ENCODE measurements at places on chromosomes 2 and 18. TPM values are rescaled to one million over a fixed set of nuclear protein-coding genes. Genes with fewer than 3 reads are reported as not detected.

LRRTM1 gene
- not detected for total RNA-seq

DSG4 gene
- not detected for total RNA-seq

DNAJC5G gene
- not detected for total RNA-seq

BCL11A gene
- 0.07 TPM for total RNA-seq

MEP1B gene
- total RNA-seq, result not detected

All from pulmonary artery endothelial cell (primary cell).